Thoracic aorta (tissue), 2 donors: ENCODE measurements at places on chromosomes 1 and 21.

- DNase-seq: no peak
Observed at GRCh38 chr1:244840219-244840794, 4.8 kb downstream of the COX20 start.

DNA sequence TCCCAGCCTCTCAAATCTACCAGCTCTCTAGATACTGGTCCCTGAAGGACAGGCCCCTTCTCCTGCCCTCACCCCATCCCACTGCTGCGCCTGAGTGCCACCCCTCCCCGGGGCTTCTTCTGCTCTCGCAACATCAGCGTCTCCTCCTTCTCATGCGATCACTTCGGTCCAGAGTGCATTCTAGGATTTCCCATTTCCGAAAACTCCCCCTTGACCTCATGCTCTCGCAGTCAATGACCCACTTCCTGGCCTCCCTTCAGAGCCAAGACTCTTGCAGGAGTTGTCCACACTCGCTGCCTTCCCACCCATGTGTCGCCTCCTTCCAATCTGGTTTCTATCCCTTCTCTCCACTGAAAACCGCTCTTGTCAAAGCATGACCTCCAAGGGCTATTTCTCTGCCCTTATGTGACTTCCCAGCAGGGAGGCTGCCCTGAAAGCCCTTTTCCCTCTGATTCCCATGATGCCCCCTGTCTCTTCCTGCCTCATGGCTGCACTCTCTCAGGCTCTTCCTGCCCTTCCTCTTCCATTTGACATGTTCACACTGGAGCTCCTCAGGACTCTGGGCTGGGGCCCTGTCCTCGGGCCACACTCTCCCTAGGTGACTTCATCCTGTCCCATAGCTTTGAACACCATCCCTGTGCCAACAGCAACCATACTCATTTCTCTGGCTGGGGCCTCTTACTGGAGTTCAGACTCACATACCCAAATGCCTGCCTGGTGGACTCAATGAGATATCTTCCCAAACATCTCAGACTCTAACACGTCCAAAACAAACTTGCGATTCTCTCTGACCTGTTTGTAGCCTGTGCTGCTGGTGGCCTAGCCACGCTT lies 46.0 kb downstream of the LDLRAD2 start:
- no peak for DNase-seq

DNA sequence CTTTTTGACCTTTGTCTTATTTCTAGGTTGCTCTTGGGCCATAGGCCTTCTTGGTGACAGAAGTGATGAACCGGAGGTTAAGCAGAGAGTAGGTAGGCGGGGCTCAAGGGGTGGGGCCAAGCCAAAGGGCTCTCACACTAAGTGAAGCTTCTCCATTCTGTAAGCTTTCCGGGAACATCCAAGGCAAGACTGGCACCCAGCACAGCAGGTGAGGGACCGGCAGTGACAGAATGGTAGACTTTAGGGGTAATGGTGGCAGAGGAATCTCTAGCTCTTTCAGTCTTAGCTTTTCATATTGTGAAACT lies at the start of gene TNFAIP8L2:
TNFAIP8L2 (plus strand) TSS at position 135 of the 305 bp plus-strand sequence. CDS start 2,049 bp downstream, outside the sequence.
- DNase-seq: no peak

DNA sequence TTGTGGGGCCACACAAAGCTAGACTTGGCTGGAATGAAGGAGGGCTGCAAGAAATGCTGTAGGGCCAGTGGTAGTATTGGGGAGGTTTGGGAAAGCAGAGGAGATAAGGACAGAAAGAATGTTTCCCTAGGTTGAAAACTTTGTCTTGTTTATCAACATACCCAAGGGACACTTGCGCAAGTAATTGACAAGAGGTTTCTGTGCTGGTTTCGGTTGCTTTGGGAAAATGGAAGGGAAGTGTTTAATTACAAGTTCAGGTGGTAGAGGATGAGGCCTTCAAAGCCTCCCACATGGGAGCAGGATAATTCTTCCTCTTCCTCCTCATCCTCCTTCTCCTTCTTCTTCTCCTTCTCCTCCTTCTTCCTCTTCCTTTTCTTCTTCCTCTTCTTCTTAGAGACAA lies 182.1 kb upstream of the LMO4 start:
- DNase-seq: no peak

GRCh38 chr1:32337855-32338636 lies 2.0 kb upstream of the MARCKSL1 start:
- DNase-seq: no peak

GRCh38 chr1:56897150-56898004 lies 42.8 kb downstream of the C8A start:
- DNase-seq: no peak

GRCh38 chr1:35324486-35324885 lies 56.0 kb downstream of the ZMYM4 start:
- no peak for DNase-seq

GRCh38 chr21:42696501-42697040 lies 43.1 kb downstream of the PDE9A start:
- no peak for DNase-seq

GRCh38 chr1:117846674-117847425 lies 82.6 kb downstream of the GDAP2 start:
- DNase-seq: no peak

DNA sequence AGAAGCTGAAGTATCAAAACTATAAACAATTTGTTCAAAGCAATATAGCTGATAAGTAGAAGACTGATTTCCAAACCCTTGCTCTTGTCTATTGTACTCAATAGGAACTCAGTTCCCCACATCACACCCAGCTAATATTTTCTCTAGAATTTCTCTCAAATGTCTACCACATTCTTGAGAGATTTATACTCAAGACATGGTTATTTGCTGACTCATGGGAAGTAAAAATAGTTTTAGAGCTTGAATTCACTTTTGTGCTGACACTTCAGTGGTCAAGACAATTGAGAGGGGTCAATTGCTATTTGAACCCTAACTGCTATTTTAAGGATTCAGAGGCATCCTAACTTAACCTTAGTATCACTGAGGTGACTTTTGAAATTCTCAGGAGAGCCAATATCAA lies 99.0 kb downstream of the TNNI3K start:
- DNase-seq: no peak
